ENCODE measurements at places on chromosomes 5 and 9.

GRCh38 chr5:67020096-67020615 is 176.4 kb downstream of the CD180 start:
- no peak for DNase-seq

DNA sequence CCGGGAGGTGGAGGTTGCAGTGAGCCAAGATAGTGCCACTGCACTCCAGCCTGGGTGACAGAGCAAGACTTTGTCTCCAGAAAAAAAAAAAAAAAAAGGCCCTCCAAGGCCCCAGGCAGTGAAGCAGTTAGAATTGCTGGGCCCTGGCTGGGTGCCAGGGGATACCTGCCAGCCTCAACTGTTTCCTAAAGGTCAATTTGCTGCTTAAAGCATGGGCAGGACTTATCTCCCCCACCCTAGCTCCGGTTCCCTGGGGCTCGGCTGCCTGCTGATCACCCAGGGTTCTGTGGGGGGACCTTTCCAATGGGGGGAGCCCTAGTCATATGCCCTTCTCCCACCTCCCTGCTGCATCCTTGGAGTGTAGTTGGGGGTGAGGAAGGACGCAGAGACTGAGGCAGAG is 25.7 kb downstream of the NCS1 start:
- DNase-seq = no peak

DNA sequence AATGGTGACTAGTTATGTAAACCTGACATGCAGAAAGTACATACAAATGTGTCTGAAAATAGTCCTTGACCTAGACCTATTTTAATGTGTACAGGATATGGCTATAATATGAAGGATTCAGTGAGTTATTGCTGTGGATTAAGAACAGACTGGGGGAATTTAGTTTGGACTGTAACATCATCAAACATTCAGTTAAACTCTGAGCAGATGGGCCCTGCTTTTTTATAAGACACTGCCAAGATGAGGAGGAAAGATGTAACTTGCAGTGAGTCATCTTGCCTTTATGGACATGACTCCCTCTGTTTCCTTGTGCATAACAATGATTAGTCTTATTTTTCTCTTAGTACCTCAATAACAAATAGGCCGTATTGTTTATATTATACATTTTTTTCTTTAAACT is 12.2 kb downstream of the PPP3R2 start:
- DNase-seq = no peak

DNA sequence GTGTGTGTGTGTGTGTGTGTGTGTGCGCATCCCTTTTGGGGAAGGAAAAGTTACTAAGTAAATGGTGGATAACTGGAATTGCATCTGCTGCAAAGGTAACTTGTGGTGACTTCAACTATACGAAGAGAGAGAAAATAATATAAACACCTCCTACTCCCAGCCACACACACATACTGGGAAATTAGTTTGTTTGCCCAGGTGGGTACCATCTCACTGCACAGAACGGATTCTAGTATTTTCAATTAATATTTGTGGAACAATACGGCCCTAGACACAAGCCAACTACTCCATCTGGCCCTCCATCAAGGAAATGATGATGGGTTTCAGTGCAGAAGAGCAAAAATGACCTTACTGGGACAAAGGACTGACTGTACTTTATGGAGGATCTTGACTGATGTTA is 32.2 kb upstream of the TXN start:
- no peak for DNase-seq

- DNase-seq = no peak
Measured at GRCh38 chr5:69415584-69415958, 655 bp downstream of the MARVELD2 start.

DNA sequence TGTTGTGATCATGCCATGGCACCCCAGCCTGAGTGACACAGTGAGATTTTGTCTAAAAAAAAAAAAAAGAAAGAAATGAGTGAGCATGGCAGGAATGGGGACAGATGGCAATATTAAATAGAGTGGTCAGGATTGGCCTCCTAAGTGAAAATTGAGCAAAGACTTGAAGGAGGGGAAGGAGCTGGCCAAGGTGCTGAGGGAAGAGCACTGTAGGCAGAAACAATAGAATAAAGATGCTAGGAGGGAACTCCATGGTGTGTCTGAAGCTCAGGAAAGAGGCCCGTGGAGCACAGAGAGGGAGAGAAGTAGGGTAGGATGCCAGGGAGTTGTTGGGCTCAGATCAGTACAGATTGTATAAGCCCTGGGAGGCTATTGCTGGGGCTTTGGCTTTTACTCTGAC is 64.4 kb upstream of the PCAT7 start:
- DNase-seq = no peak

DNA sequence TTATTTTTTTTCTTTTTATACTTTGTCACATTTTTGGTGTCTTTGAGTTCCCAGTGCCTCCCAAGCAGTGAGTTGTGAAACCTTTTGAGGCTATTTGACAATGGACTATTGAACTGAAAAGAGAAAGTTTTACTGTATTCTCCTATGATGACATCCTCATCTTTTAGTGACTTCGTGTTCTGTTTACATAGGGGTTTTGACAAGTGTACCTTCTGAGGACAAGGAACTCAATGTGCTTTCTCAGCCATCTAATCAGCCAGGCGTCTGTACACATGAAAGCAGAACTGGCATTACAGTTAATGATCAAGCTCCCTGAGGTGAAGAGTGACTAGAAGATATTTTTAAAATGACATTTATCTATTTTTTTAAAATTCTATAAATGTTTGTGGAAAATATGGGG is 175.5 kb downstream of the ANXA1 start:
- no peak for DNase-seq

DNA sequence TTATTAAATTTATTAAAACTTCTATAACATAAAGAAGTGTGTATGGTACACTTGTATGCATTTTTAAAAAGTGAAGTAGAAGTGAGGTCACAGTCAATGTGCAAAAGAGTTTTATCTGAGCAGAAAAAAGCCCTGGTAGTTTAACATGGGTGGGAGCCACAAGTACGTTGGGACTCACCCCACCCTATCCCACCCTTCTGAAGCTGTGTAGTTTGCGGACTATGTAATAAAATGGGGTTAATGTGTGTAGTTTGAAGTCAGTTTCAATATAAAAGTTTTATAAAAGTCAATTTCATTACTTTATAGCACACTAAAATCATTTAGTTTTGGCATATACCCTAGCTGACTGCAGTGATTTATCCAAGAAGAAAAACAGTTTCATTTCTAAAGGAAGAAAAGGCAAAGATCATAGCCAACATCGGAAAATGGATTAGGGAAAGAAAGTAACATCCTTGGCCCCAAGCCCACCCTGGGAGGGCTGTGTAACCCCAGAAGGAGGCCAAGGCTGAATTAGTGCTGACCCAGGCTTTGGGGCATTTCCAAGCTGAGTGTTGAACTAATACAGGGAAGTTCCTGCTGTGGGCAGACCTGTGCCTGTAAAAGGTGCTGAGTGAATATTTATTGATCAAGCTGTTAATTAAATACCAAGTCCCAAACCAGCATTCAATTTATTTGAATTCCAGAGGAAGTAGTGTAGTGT is 398.6 kb upstream of the ADAMTSL1 start:
- DNase-seq = no peak

DNA sequence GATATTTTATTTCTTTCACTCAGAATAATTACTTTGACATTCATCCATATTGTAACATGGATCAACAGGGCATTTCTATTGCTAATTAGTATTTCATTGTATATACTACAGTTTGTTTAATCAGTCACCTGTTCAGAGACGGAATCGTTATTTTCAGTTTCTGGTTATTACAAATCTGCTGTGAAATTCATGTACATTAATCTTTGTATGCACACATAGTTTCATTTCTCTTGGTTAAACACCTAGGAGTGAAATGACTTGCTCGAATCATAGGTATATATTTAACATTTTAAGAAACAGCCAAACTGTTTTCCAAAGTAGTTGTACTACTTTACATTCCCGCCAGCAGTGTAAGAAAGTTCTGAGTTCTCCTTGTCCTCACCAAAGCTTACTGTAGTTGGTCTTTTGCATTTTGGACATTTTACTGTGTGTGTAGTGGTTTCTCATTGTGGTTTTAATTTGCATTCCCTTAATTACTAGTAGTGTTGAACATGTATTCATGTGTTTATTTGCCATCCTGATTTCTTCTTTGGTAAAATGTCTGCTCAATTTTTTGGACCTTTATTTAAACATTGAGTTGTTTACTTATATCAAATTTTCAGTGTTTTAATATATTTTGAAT is 198.2 kb downstream of the SAXO1 start:
- DNase-seq = no peak

GRCh38 chr9:91847581-91848091 is 102.4 kb downstream of the ROR2 start:
- DNase-seq = peak; percentile 10

GRCh38 chr5:125574491-125575044 is 828.1 kb upstream of the ZNF608 start:
- DNase-seq = no peak

GRCh38 chr9:7145361-7146069 is 387.7 kb downstream of the KDM4C start:
- DNase-seq = no peak
